ENCODE measurements at places on chromosomes 7 and 10.

DNA sequence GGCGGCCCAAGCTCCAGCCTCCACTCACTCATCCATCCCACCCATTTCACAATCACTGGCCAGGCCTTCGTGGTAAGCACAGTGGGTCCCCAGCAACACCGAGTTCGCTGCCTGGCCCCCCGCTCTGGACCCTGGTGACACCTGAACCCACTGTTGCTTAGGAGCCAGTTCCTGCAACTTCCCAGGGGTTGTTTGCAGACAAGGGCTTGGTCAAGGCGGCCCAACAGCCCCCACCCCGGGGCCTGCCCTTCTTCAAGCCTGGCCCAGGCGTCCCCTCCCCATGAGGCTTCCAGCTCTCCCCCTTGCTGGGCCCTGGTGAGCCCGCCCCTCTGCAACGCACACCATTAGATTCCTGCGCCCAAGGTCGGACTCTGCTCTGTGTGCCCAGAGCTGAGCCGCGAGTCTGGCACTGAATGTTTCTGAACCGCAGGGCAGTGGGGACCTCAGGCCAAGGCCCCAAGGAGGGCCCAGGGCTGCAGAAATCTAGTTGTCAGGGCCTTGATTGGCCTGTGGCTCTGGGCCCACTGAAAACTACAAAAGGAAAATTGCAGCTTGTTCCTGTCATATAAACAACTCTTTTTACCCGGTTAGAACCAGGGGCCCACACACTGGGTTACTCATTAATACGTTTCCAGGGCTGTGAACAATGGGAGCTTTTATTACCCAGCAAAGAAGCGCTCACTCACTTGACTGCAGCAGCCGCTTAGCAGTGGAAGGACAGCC is 2.1 kb upstream of the COX19 start:
- no peak for DNase-seq

GRCh38 chr7:101488826-101489572 is 126.3 kb downstream of the COL26A1 start:
- DNase-seq: no peak

DNA sequence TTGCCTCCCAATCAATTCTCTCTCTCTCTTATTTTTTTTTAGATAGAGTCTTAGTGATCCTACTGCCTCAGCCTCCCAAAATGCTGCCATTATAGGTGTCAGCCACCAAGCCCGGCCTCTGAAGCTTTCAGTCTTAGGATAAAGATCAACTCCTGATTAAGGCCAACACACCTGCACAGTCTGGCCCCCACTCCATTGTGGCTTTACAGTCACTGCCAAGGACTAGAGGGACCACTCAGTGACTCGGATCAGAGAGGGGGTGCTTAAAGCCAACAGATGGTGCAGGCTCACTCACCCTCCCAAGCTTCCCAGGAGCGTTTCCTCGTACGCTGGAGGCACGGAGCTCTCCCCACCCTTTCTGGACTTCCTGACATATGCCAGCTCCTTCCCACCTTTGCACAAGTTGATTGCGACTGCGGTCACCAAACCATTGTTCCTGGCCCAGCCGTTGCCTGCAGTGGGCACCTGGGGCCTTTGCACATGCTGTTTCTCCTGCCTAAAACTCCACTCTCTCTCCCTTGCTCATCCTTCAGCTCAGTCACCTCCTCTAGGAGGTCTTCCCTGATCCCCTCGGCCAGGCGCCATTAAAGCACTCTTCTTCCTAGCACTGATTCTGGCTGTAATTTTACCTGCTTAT is 1.7 kb upstream of the CDH23 start:
- peak; percentile 31 for DNase-seq

DNA sequence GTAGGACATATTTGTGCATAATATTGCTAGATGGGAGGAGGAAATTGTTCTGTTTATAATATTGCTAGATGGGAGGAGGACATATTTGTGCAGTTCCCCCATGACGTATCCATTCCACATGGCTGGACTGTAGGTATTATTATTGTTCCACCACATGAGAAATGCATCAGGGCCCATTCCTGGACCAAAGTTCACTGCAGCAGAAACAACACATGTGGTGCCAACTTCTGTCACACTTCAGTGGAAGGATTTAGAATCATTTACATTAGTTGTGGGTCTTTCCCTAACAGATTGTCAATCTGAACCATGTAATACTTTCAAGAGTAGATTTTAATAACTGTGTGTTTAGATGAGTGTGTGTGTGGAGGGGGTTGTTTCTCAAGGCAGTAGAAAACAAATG is 32.7 kb upstream of the MACC1 start:
- no peak for DNase-seq

- no peak for DNase-seq
These were observed 12.0 kb downstream of the SGCE start for GRCh38 chr7:94643771-94644545.

GRCh38 chr7:30969604-30969970 is 5.8 kb downstream of the GHRHR start:
- DNase-seq: no peak

- DNase-seq: no peak
These were observed 192.8 kb upstream of the AHR start for GRCh38 chr7:17105701-17106100.

DNA sequence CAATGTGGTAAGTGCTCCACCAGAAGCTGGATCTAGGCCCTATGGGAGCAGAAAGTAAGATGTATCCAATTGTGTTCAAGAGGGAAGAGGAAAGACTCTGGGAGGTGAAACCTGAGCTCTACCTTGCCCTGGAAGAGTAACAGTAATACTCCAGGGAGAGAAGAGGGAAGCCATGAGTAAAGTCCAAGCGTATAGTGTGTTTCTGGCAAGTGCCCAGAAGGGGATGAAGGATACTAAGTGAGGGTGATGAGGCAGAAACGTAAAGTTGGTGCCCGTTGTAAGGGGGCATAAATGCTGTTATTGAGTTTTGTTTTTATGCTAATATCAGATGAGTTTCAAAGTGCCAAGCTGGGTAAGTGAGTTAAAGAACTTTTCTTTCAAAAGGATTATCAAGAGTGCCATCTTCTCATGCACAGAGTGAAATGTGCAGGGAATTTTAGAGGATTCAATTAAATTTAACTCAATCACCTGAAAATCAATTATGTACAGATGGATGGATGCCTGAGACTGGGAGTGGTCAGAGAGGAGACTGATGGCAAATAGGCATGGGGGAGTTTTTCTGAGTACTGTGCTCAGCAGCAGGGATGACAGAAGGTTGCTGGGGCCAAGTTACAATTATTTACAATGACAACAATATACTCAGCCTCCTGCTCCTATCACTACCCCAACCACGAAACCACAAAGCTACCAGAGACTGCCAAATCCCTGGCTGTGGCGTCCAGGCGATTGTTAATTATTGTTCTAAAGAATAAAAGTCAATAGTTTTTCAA is 123.3 kb upstream of the LAMB4 start:
- DNase-seq: no peak

- no peak for DNase-seq
These were observed 153.4 kb upstream of the LANCL2 start for GRCh38 chr7:55211726-55212125.

DNA sequence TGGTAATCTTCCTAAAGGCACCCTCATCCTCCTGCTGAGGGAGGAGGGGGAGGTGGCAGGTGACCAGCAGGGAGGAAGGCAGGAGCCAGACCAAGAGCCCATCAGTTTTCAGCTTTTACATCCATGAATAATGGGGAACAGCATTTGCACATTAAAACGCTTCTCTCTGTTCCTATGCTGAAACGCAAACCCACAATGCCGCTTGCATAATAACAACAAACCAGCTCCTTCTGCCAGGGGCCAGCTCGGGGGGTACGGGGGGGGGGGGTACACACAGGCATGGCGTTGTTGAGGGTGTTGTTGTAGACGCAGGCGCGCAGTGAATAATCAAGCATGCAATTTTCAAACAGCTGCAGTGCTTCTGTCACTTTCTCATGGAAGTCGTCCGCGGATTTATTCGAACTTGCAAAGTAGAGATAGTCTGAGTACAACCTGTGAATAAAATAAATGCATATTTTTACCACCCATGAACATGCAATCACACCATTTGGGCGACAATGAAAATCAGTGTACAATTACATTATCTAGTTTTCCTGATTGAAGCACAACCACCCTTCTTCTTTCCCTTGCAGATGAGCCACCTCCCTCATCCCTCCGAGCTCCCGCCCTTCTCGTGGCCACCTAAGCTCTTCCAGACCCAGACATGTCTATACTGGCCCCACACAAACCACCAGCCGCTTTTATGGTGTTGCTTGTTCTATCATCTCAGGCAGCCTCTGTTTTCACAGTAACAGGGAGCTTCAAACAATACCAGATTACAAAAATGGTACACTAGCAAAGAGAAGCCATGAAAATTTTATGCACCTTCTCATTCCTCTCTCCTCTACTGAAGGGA is 72.2 kb downstream of the CHST15 start:
- DNase-seq: no peak

DNA sequence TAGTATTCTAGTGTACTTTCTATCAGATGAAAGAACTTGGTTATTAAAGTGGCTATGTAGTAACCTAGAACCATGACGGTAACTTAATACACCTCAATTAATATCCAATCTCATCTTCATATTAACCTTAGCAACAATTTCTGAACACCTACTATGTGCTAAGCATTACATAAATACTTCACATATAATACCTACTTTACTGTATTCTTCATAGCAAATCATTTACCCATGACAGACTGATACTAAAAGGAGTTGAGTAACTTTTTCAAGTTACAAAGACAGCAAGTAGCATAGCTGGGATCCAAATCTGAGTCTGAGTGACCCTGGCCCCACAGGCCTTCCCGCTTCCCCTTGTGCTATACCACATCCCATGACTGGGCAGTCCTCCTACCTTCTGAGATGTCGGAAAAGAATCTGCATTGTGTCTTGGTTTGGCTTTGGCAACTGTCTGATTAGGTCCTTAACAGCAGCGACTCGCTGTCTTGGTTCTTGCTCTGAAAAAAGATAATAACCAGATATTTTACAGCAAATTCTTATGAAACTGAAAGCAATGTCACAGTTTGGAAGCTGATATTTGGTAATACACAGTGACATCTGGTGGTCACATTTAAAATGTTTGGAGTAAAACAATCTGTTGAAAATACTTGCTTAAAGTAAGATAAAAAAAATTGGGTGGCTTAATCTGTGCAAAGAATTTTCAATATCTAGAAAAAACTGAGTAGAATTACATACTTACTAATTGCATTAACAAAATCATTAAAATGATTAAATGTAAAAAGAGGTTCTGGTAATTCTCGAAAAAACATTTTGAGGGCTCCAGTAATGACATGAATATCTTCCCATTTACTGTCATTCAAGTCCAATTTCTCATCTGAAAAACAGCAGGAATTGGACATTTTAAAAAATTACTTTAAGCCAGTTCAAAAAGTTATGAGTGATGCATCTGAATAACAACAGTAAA is 120.1 kb downstream of the ARHGAP12 start:
- no peak for DNase-seq

DNA sequence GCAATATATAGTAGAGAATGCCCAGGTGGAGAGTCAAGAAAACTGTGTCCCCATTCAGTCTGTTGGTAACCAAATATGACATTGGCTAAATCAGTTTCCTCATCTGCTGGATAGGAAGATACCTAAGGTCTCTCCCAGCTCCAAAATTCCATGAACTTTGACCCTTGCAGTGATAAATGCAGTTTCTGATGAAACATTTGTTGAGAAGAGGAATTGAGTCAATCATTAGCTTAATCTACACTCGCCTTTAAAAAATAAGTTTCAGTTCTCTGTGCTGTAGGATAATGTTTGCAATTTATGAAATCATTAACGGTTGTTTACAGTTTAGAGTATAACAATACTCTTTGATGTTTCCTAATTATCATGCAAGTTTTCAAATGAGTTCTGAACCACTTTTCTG is 38.0 kb upstream of the SLC25A13 start:
- DNase-seq: no peak

DNA sequence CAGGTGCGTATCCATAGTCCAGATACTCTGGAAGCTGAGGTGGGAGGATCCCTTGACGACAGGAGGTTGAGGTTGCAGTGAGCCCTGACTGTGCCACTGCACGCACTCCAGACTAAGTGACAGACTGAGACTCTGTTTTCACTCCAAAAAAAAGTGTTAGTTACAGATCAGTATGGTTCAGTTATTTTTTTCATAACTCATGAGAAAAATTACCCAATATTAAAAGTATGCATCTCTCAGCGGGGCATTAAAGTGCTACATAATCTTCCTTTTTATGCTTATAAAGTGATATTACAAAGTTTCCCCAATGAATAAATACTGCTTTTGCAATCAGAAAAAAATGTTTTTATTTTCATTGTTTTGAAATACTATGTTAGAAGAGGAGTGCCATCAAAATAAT is 147.9 kb downstream of the ZNF438 start:
- no peak for DNase-seq

DNA sequence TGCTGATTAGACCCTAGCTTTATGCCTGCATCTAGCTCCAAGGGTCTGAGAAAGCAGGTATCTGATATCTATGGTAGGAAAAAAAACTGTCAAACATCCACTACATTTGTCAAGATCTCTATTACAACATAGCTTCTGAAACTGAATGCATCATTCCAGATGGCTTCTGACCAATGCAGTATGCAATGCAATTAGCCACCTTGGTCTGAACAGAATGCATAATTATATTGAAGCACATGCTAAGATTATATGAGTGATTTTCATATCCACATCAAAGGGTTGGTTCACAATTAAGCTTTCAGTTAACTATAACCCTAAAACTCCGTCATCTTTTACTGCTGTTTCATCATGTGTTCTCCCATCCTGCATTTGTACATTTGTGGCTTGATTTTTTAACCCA is 271.4 kb downstream of the POLR1F start:
- DNase-seq: no peak

DNA sequence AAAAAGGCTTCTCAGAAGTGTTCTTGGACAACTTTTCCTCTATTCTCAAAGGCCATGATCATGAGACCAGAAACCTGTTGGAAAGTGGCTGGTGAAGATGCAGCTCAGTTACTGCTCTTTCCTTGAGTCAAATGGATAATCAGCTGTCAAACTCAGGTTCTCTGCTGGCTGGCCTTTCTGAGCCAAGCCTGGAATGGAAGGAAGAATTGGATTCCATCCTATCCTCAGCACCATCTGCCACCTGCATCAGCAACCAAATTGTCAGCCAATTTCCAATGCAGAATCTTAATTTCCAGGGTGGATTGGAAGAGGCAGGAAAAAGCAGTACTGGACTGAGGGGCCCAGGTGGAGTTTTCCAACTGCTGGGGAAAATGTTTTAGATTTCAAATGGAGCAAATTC is 631.7 kb downstream of the KCNMA1 start:
- no peak for DNase-seq

- DNase-seq: no peak
These were observed 1346.3 kb downstream of the REEP3 start for GRCh38 chr10:64867501-64867962.
